Fibroblast of the aortic adventitia (primary cell): ENCODE measurements at places on chromosomes 1 and 21. TPM values are rescaled to one million over a fixed set of nuclear protein-coding genes. Genes with fewer than 3 reads are reported as not detected.

- DNase-seq: no peak
Measured at GRCh38 chr1:228756457-228756856, 21.2 kb downstream of the RHOU start.

DNA sequence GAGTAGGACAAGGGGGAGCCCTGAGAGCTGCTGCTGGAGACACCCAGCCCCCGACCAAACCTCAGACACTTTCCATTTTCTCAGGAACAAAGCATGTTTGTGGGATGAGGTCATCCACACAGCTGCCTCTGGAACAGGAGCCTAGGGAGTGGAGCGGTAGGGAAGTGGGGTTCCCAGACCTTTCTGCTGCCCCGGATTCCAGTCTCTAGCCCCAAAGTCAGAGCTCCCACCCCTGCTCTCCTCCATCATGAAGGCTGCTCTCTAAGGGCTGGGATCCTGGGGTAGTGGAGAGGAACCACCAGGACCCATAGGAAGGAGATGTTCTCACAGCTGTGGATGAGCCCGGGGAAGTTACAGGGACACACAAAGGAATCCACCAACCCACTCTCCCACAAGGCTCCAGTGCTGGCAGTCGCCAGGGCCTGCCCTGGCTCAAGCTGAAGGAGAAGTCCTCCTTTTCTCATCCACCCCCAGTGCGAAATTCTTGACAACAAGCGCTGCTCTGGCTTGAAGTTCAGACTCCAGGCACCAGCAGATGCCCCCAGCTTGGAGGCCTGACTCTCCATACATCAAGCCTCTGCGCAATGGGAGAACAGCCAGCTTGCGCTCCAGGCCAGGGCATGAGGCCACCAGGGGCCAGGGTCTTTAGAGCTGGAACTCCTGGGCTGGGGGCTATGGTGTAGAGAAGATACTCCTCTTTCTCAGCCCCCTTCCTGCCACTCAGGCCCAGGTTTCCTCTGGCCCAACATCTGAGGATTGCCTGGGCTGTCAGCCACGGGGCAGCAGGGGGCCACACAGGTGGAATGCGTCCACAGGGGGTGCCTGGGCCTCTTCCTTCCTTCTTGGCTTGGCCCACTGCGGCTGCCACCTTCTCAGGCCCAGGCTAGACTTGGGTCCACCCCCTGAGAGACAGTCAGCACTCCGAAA lies 4.5 kb downstream of the FHL3 start:
- peak; percentile 81 for DNase-seq

DNA sequence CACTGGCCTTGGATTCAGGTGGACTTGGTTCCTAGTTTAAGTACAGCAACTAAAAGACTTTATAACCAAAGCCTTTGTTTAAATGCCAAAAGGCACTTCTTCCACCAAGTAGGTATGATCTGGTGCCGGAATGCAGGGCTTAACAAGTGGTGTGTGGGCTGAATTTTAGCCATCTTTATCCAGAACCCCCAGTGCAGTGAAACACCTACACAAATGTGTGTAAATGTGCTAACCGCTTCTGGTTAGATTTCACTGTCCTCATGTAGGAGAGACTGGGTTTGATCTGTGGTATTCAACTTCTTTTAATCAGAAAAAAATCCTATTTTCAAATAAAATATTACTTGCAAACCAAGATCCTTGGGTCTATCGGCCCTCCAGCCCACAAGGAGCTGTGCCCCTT lies 10.3 kb downstream of the SLAMF1 start:
- DNase-seq: no peak

DNA sequence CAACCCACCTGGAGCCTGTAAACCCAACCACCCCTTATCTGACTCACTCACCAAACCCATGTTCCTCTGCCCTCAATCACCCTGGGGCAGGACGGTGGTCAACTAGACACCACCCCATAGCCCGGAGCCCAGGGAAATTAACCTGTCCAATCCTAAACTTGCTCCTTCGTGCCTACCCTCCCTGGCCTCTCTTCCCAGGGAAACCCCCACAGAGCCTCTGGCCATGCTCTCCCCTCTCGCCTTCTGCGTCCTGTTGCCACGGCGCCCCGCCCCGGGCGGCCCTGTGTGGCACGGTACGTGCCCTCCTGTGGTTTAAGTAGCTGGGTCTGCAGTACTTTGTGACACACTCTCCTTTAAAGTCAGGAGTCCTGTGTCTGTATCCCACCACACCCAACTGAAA lies 4.0 kb upstream of the FTCD start:
- no peak for DNase-seq

GRCh38 chr1:91622616-91623015 lies 122.0 kb downstream of the CDC7 start:
- peak; percentile 77 for DNase-seq

Gene FAM167B
- 1.4 and 2.1 TPM in 2 replicates for total RNA-seq

Gene CLDN8
- not detected in 2 replicates for total RNA-seq

Gene GRIK3
- not detected in 2 replicates for total RNA-seq

Gene NBPF19
- 10.1 and 13.9 TPM in 2 replicates for total RNA-seq
